IMR-90 (cell line): ENCODE measurements at places on chromosomes 7 and 10.
A peak's percentile ranks its signal among the peaks of the same experiment; 100 is the strongest.

GRCh38 chr10:78458983-78459638, 425.4 kb downstream of the RPS24 start:
- DNase-seq, result peak; percentile 90

DNA sequence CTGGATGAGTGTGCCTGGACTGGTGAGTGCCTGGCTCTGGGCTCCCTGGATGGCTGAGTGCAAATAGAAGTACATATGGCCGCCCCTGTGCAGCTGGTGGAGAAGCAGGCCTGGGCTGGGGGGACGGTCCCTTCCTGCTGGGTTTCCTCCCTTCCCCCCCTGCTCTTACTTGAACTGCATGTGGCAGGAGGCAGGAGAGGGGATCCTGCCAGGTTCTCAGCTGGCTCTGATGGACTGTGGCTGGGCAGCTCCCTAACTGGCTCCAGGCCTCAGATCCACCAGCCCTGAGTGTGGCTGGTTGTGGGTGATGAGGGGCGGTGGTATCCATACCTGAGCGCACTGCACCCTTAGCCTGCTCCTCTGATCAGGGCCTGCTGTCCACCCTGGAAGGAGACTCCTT, 26.9 kb downstream of the ADCY1 start:
- no peak for DNase-seq

DNA sequence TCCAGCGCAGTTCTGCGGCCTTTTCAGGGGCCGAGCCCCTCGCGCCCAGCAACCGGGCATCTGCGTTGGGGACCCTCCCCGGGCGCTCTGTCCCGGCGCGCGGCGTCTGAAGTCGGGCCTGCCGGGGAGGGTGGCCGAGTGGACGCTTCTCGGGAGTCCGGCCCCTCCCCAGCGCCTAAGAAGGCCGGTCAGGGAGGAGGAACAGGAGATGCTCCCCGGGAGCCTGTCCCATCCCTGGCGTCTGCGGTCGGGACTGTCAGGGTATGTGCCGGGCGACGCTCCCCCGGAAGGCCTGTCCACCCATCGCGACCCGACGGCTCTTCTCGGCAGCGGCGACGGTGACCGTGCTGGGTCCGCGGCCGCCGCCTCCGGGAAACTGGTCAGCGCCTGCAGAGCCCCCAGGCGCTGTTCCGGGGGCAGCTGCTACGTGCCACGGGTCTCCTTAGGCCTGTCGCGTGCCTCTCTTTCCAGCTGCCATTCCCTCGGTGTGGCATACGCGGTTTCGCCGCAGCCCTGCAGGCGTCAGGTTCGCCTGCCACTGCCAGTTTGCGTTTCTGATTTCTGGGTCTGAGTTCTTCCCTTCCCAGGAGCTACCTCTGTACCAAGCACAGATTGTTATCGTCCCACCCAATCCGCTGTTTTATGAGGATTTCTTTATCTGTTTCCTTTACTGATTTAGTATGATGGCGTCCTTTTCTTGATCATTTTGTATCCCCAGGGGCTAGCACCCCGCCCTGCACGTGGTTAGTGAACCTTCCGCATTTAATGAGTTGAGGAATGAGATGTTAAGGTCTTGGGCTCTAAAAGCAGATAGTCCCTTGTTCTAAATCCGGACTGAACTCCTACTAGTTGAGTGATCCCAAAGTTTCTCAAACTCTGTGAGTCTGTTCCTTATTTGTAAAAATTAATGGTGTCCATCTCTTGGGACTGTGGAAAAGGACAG, 782 bp downstream of the IFIT5 start:
- peak; percentile 32 for DNase-seq

DNA sequence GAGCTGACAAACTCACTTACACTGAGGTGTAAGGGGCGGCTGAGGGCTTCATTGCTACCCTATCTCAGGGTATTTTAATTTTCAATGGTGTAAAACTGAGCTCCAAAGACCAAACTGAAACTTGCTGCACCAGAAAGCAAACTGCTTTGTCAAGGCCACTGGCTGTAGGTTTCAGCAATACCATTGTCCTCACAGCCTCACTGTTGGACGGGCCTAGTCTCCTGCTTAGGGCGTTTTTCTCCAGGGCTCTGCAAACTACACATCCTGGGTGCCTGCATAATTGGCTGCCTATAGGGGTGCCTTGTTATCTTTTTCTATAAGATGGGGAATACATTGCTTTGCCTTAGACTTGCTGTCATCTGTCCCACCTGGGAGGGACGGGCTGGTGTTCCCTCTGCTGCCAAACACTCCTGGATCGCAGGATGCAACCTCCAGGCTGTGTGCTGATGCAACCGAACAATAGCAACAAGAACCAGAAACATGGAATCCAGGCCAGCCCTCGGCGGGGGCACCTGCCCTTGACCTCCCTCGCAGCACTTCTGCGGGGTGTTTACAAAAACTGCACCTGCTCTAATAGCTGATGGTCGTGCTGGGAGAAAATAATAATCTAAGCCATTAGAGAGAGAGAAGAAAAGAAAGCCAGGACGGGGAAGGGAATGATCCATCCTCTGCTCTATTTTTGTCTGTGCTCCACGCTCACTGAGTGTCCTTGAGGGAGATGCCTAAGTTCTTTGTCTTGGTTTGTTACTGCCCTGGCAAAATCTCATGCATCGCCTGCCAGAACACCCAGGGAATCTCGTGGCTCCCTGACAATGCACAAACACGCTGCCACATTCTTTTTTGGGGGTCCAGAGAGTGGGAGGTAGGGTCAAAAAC, 104.5 kb downstream of the GALNT17 start:
- no peak for DNase-seq

DNA sequence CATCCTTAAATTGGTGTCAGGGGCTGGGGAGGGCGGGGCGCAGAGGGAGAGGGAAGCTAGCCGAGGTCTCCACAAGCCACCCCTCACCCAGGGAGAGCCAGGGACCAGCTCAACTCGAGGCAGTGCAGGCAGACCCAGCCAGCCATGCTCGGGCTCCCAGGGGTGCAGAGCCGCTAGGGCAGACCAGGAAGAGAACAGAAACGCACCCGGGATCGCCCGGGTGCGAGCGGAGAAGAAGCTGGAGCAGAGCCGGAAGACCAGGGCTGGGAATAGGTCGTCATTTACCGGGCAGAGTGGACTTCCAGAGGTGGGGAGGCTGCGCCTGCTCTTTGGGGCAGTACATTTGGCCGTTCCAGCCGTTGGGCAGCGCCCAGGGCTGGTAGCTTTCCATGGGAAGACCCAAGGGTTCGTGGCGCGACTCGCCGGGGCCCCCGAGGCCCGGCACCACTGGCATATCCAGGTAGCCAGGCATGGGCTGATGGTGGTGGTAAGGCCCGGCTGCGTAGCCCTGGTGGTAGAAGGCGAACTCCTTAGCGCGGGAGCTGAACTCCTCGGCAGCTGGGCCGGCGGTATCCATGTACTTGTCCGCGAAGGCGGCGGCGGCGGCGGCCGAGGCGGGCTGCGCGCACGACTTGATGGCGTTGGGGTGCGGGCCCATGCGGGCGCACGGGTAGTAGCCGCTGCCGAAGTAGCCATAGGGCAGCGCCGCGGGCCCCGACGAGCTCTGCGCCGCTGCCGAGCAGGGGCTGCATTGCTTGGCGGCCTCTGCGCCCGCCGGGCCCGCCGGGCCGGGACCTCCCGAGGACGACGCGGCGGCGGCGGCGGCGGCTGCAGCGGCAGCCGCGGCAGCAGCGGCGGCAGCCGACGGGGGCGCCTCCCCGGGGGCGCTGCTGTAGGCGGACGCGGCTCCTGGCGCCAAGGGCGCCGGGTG, 755 bp downstream of the HOXA13 start:
- DNase-seq, result no peak

DNA sequence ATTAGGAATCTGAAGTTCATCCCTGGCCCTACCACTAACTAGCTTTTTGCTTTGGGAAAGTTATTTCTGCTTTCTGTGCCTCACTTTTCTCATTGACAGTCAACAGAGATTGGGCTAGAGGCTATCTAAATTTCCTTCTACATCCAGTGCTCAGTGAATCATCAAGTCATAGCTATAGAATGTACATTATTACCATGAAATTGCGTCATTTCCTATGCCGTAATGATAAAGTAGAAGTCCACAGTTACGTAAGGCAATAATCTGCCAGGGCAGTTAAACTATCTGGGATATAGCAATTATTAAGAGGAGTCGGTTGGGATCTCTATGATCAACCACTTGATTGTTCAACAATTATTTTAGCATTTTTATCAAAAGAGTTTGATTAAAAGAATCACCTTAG, 64.4 kb downstream of the ITGB8 start:
- peak; percentile 66 for DNase-seq

GRCh38 chr7:77657427-77658224, 38.6 kb upstream of the RSBN1L start:
- DNase-seq, result peak; percentile 43

GRCh38 chr7:99791021-99791420, 7.0 kb upstream of the CYP3A4 start:
- DNase-seq, result peak; percentile 17

- no peak for DNase-seq
Observed at GRCh38 chr10:76970711-76971519, 666.7 kb downstream of the KCNMA1 start.

DNA sequence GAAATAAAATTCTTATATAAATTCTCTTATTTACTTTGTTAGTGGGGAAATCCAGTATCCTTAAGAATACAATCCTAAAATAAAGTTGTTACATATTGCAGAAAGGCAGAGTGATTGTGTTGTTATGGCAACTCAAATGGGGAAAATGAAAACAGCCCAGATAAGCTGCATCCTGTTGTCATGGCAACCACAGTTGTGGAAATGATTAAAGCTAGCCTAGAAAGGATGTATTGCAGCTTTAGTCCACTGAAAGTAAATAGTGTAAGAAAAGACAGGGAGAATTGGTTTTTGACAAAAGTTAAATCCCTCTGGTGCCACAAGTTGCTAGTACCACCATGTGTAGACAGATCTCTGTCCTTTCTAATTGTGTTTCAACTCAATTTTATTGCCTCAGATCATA, 43.2 kb downstream of the BTRC start:
- DNase-seq, result peak; percentile 76

GRCh38 chr10:32225976-32226375, 121.0 kb downstream of the EPC1 start:
- DNase-seq, result no peak

GRCh38 chr10:127964621-127965020, 57.7 kb downstream of the PTPRE start:
- no peak for DNase-seq

DNA sequence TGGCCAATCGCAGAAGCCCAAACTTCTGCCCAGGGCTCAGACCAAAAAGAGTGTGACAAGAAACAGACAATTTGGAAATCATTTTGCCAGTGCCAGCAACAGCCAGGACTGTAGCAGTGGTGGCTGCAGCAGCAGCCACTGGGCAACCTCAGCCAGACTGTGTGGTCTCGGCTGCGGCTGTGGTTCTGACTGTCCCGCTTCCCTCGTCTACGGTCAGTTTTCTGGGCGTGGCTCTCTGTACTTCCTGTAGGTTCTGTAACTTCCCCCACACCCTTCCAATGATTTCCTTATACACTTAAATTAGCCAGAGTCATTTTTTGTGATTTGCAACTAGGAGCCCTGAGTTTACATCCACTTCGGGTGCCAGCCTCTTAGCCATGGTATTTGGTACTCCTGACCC, 39.9 kb downstream of the CYTH3 start:
- DNase-seq, result no peak

GRCh38 chr10:18681971-18682411, 22.8 kb downstream of the ARL5B start:
- DNase-seq, result peak; percentile 65

GRCh38 chr7:151446412-151446811, 6.5 kb upstream of the CRYGN start:
- no peak for DNase-seq

DNA sequence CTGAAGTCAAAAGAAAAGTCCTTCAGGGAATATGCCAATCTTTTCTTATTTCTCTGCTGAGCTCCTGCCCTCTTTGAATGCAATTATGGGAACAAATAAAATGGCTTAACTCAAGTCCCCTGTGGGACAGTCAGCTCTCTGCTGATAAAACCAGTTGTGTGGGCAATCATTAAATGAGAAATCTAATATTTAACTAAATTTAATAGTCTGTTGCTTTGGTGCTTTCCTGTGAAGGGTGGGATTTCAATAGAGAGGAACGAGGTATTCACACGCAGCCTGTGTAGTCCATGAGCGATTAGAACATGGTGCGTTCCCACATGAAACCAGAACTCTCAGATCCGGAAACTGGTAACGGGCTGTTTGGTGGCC, 138.4 kb downstream of the PAXIP1 start:
- DNase-seq, result no peak

- DNase-seq, result no peak
Observed at GRCh38 chr7:142602756-142603155, 146.5 kb upstream of the PRSS1 start.

- no peak for DNase-seq
Observed at GRCh38 chr7:66399566-66399965, 194.4 kb downstream of the TPST1 start.

- no peak for DNase-seq
Observed at GRCh38 chr7:110604885-110605284, 486.0 kb upstream of the LRRN3 start.

- DNase-seq, result no peak
Observed at GRCh38 chr10:75619635-75620034, 188.2 kb downstream of the LRMDA start.

GRCh38 chr10:128098631-128099030, 27.6 kb downstream of the MKI67 start:
- no peak for DNase-seq

DNA sequence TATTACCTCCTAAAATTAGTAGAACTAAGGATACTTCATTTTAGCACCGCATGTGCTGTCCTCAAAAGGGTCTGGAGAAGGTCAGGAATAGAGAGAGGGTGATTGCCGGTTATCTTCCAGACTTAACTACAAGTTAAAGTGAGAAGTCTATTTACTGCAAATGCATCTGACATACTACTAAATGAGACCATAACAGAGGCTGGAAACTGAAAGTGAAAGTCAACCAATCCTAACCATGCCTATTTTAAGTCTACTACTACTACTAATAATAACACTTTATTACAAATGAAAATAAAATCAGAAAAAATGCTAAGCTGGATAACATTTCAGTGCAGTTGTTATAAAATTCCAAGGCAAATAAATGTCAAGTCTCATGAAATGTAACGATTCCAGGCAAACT, 244.7 kb downstream of the KIF20B start:
- DNase-seq, result peak; percentile 15

GRCh38 chr7:55087521-55087961, 68.7 kb downstream of the EGFR start:
- no peak for DNase-seq

GRCh38 chr10:66637273-66638036, 288.4 kb upstream of the LRRTM3 start:
- DNase-seq, result no peak

GRCh38 chr10:98041352-98042043, 11.1 kb upstream of the CRTAC1 start:
- DNase-seq, result peak; percentile 39

- DNase-seq, result peak; percentile 58
Observed at GRCh38 chr7:130400120-130400572, 19.9 kb downstream of the CPA1 start.

- DNase-seq, result no peak
Observed at GRCh38 chr10:77606751-77607150, 30.9 kb downstream of the KCNMA1 start.
